Activated T-cell treated with anti-CD3 and anti-CD28 coated beads for 24 hours (primary cell): ENCODE measurements at places on chromosomes 16 and 17.
A peak's percentile ranks its signal among the peaks of the same experiment; 100 is the strongest.

GRCh38 chr17:15999974-16000827 is 577 bp downstream of the TTC19 start:
- no peak for DNase-seq

DNA sequence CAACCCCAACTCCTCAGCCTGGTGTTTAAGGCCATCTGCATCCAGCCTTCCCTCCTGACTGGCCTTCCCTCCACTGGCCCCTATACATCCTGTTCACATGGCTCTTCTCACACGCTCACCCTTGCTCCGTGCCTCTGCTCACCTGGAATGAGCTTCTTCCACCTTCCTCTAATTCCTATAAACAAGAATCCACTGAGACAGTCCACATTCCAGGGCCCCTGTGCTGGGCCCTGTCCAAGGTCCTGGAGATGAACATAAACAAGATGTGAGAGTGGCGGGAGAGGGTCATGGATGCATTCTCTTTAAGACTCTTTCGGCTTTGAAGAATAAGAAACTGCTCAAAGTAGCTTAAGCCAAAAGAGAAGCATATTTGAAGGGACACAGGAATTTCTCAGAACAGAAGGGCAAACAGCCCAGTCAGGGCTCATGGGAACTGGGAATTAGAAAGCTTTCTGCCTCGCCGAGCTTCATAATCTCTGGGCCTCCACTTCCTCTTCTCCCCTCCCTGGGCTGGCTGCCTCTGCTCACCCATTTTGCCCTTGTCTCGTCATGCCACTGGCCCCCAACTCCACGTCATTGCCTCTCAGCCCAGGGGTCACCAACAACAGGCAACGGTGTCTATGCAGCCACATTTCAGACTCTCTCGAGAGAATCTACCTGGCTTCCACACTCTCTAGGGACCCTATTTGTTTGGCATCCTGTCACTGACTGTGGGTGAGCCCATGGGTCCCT is 13.5 kb downstream of the SPPL2C start:
- no peak for DNase-seq

- DNase-seq: no peak
Measured at GRCh38 chr16:57411362-57411976, 6.9 kb downstream of the CCL17 start.

GRCh38 chr17:49575679-49576087 is at the start of gene NXPH3:
TSS of gene NXPH3 (plus strand) at chr17:49575871. CDS start at chr17:49576220, 349 bp downstream.
- peak; percentile 62 for DNase-seq

GRCh38 chr17:17749025-17749772 is 67.9 kb downstream of the RAI1 start:
- DNase-seq: no peak

DNA sequence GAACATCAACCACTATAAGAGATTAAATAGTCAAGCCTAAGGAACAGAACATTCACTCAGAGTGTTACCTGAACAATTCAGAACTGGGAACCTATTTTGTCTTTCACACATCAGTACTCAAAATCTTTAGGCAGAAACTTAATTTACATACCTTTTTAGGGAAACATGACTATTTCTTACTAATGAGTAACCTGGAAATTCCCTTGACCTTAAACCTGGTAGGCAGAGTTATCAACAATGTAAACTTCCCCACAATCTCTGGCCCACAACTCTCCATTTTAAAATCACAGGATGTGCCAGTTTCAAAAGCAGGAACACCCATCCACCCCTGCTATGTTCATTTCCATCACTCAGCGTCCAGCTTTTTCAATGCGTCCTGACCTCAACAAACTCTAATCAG is 132.9 kb upstream of the ANKFN1 start:
- no peak for DNase-seq

- no peak for DNase-seq
Measured at GRCh38 chr17:1030684-1031532, 34.0 kb downstream of the TIMM22 start.

GRCh38 chr17:3555189-3555796 is 2.3 kb downstream of the TRPV3 start:
- no peak for DNase-seq

DNA sequence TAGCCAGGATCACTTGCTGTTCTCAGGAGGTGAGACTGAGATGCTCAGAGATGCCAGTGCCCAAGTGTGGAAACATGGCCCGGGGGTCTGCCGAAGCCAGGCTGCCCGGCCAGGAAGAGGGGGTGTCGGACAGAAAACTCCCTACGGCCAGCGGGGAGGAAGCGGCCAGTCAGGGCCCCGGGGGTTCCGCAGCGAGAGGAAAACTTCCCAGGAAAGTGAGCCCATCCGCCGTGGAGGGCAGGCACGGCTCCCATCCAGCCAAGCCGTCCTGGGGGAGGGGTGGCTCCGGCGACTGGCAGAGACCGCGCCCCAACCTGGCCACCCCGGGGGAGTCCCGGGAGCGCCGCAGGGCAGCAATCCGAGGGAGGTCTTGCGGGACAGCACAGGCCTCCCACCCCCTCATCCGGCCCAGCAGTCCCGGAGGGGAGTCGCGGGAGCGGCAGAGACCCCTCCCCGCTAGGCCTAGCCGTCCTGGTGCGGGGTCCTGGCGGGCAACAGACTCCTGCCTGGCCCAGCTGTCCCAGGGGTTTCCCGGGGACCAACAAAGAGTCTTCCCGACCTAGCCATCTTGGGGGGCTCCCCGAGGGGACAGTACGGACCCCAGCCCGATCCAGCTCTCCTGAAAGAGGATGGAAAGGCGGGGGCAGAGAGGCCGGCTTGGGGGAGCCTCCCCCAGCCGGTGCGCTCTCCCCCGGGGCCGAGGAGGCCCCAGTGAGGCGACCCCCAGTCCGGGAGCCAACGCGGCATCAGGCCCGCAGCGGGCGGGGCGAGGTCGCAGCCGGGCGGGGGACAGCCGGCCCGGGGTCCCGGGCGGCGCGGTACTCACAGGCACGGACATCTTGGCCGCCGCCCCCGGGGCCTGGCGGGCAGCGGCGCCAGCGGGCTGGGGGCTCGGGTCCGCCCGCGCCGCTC is 13.8 kb upstream of the BCAR1 start:
- no peak for DNase-seq

GRCh38 chr17:8628172-8628571 is 2.4 kb downstream of the MYH10 start:
- no peak for DNase-seq

GRCh38 chr16:15498427-15499175 is 64.2 kb downstream of the BMERB1 start:
- no peak for DNase-seq

- DNase-seq: no peak
Measured at GRCh38 chr16:3075523-3075915, 10.1 kb downstream of the IL32 start.

DNA sequence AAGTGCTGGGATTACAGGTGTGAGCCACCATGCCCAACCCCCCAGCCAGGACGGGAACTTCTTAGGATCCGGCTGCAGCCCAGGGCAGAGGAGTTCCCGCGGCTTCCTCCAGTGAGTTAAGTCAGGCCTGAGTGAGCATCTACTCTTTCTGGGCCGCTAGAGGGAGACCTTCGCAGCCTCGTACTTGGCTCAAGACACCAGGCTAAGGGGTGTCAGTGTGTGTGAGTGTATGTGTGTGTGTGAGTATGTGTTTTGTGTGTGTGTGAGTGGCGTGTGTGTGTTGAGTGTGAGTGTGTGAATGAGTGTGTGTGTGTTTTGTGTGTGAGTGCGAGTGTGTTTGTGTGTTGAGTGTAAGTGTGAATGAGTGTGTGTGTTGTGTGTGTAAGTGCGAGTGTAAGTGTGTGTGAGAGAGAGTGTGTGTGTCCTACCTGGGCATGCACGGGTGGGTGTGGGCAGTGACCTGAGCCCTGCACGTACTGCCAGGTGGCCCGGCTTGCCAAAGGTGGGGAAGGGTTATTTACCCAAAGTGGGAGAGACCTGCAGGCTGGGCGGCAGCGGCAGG is 58.5 kb downstream of the TMEM235 start:
- peak; percentile 59 for DNase-seq

- DNase-seq: no peak
Measured at GRCh38 chr17:1045456-1045855, 48.5 kb downstream of the TIMM22 start.

DNA sequence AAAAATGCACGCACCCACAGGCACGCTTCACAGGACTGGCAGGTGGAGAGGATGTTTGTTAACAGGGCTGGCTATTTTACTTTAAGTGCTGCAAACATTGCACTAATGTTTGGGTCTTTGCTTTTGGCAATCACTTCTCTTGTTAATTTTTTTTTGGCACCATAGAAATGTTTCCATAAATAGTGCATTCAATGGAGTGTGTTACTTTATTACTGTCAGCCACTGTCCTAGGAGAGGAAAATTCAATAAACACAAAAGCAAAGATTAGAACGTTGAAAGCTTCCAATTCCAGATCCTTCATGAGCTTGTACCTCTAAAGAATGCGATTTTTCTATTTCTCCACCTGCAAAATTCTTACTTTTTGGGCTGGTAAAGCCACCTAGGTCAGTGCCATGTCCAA is 743.5 kb downstream of the WWOX start:
- no peak for DNase-seq

DNA sequence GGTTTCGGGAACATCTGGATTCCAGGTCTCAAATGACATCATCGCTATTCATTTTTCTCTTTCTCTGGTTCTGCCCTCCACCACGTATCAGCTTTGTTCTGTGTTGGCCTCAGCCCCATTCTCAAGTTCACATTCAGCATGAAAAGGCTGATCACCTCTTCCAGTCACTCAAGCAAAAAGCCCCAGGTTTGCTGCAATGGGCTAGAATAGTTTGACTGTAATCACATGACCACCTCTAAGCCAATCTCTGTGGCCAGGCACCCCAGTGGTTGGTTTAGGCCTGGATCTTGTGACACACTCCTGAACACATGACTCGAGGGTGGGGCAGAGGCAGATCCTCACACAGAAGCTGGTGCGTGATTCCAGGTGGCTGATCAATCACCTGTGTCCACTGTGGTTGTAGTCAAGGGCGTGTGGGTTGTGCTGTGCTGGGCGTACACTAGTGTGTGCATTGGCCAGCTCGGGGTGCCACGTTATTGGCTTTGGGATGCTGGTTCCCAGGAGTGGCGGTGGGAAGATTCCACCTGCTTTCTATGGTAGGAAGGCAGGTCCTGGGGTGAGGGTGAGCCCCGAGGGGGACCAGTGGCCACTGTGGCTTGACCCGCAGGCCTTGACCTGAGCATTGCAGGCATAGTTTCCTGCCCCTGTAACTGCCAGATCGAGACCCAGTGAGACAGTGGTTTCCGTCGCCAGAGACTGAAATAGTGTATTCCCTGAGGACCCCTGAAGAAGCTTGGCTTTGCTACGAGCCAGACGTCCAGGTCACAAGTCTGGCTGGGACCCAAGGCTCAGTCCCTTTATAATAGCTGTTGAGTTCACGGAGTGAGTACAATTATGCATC is 12.0 kb downstream of the EEF2K start:
- no peak for DNase-seq
